Stimulated activated CD8-positive, alpha-beta memory T cell treated with anti-CD3 and anti-CD28 coated beads, Interleukin-15, amount 100 ng/mL, for 24 hours (primary cell): ENCODE measurements at places on chromosomes 5 and 9.

DNA sequence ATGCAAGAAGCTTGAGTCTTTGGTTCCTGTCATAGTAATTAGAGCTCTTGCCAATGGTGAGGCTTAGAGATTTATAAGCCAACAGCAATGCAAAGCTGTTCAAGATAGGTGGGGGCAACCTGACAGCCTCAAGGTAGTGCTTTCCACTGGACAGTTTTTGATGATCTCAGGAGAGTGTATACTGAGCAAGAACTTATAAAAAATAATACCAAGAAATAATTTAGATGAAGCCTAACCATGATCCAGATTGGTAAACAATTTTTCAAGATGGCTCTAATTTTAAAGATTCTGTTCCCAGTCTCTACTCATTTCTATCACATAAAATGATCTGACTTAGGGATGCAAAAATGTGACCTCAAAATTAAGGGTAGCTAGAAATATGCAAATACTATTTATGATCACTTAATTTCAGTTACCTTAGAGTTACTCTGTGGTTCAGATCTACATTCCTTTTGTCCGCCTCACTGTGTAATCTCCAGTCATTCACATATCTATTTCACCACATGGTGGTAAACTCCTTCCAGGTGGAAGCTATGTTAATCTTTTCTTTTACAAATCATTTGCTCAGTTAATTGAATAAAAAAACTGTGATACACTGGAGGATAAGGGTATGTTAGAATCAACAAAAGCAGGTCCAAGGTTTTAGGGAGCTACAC, 1228.0 kb upstream of the C9orf72 start:
- DNase-seq, result no peak

GRCh38 chr9:96651626-96652025, 3.5 kb downstream of the PRXL2C start:
- DNase-seq, result no peak

GRCh38 chr5:12624776-12625560, 720.7 kb upstream of the CTNND2 start:
- DNase-seq, result no peak

DNA sequence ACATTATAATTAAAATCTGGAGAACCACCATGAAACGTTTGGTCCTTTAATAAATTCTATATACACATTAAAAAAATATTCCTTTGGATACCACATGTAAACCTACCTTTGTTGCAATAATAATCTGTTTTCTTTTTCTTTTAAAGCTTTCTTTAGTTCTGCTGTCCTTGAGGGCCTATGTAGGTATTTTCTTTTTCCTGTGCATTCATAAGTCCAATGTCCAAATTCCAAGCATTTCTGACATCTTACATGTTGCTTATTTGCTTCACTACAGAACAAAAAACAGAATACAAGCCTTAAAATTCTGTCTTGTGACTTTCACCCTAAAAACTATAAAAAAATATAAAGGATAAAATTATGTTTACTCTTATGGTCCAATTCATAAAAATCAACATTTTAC, 19.7 kb downstream of the ZCCHC10 start:
- DNase-seq, result no peak

GRCh38 chr5:135308752-135309151, 90.3 kb downstream of the MACROH2A1 start:
- DNase-seq, result no peak

DNA sequence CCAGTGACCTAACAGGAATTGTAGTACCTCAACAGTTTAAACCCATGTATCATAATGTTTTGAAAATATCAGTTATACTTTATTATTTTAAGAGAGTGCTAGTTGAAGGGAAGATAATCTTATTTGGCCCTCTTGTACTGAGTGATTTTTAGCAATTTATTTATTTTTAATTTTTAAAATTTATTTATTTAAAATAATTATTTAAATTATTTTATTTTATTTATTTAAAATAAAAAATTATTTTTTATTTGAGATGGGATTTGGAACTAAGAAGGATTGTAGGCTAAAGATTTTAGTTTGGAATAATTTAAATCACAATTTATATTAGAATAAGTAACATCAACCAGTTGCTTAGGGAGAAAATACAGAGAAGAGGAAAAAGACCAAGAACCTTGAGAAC, 54.2 kb downstream of the NAA35 start:
- DNase-seq, result no peak

GRCh38 chr5:50445296-50445949, 4.3 kb upstream of the EMB start:
- DNase-seq, result no peak

DNA sequence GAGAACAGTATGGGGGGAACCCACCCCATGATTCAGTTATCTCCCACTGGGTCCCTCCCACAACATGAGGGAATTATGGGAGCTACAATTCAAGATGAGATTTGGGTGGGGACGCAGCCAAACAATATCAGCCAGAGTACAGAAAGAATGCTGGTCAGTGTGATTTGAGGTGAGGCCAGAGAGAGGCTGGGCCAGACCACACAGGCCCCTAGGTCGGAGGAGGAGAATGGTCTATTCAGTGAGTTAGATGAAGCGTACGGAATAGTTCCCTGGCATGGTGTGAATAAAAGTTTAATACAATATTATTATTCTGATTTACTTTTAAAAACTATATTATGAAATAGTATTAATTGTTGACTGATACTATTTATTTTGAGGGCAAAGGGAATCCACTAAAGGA, 39.7 kb downstream of the PCSK5 start:
- DNase-seq, result no peak

GRCh38 chr9:20611691-20612287, 10.5 kb downstream of the MLLT3 start:
- no peak for DNase-seq

- no peak for DNase-seq
Measured at GRCh38 chr5:123099514-123100151, 10.6 kb downstream of the PRDM6 start.

- no peak for DNase-seq
Measured at GRCh38 chr9:95834281-95834907, 41.1 kb upstream of the ERCC6L2 start.

- DNase-seq, result no peak
Measured at GRCh38 chr5:1523480-1523792, 324 bp downstream of the LPCAT1 start.

DNA sequence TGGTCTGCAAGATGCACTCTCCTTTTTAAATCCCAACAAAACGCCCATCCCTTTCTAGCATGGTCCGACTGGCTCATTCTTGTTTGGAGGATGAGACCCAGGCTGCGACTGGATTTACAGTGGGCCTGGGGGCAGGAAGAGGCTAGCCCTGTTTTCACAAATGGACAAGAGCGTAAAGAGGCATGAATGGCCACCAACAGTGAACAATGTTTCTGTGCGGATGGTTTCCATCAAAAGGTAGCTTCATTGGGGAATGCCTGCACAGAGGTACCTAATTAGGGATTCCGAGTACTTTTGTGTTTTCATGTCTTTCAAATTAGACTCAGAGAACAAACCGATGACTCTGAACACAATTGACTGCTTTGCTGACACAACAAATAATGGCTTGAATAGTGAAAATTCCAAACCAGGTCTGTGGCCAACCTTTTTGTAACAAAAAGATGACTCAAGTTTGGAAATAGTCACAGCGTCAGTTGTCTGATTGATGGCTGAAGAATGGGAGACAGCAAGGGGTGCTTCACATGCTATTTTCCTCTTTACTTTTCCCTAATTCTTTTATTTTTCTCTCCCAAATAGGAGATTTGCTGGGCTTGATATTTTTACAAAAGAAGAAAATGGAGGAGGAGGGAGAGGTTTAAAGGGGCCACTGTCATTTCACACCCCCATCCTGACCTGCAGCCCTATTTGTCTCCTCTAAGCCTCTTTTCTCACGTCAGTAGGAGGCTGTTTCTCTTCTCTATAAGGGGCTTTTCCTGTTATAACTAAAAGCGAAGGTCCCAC, 208.1 kb upstream of the S1PR3 start:
- no peak for DNase-seq

DNA sequence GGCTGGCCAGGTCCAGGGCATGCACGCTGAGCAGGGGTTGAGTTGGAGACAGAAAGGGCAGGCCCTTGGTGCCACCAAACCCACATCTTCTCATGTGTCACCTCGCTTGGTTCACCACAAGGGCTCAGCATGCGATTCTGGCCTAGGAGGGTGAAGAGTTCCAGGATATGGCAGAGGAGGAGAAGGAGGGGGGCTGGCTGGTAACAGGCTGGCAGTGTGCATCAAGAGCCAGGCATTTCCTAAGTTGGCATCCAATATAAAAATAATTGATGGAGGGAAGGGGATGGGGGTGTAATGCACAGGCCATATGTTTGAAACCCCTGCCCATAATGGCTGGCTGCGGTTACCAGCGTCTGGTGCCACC, 255.6 kb downstream of the NFIB start:
- no peak for DNase-seq
